ENCODE measurements at places on chromosomes 11 and 22. TPM values are rescaled to one million over a fixed set of nuclear protein-coding genes. Genes with fewer than 3 reads are reported as not detected.
A peak's percentile ranks its signal among the peaks of the same experiment; 100 is the strongest.

NTM gene
- total RNA-seq: 41.5 TPM

OR5A1 gene
- total RNA-seq: not detected

YPEL1 gene
- 7.8 TPM for total RNA-seq

ART1 gene
- 2.7 TPM for total RNA-seq

MRGPRF gene
- not detected for total RNA-seq

PRR33 gene
- total RNA-seq: 1.4 TPM

DNA sequence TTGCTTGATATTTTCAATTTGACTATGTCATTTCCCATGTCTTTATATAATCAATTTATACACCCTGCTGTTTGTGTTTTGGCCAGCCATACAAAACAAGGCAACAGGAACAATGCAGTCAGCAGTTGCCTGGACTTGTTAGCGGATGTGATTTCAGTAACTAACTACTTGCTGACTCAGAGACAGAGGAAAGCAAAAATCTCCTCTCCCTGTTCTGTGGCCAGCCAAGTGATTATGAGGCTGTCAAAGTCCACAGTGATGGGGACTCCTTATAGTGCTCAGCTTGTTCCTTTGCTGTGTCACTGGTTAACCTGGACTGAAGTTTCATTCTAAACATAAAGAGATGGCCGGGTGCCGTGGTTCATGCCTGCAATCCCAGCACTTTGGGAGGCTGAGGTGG is 32.6 kb upstream of the APLP2 start:
- DNase-seq: peak; percentile 66

DNA sequence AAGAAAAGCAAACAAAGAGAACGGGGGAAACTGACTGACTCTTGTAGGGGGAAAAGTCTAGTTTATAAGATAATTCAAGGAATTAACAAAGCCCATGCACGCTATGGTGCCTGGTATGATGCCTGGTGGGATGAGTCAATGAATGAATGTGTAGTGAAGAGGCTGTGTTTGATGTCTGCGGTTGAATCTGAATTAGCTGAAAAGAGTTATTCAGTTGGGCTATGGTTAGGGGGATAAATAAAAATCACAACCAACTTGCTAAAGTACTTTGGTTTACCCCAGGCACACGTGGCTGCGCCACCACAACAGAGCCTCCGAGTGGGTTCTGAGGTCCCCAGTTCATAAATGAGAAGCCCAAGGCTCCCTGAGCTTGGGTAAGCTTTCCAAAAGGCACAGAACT is 369.3 kb upstream of the SYN3 start:
- DNase-seq: no peak

DNA sequence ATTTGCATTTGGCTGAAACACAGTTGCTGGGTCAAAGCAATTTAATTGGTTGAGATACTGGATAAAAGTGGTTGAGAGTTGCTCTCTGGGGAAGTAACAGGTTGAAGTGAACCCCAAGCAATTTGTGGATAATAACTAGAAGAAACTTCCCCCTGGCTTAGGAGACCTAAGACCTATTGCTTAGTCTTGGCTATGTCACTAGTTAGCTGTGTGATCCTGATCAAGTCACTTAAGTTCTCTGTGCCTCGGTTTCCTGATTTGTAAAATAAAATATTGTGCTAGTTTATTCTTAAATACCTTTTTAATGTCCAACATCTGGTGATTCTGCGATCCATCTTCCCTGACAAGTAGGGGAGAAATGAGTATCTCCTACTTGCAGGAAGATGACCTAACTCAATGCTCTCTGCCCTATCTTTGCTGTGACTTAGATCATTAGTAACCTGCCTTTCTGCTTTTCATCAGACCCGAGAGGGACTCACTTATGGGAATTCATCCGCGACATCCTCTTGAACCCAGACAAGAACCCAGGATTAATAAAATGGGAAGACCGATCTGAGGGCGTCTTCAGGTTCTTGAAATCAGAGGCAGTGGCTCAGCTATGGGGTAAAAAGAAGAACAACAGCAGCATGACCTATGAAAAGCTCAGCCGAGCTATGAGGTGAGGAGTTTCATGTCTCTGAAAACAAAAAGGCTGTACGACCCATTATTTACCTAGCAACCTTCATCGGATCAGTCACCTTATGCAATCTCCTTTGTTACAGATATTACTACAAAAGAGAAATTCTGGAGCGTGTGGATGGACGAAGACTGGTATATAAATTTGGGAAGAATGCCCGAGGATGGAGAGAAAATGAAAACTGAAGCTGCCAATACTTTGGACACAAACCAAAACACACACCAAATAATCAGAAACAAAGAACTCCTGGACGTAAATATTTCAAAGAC is 37.5 kb downstream of the EHF start:
- DNase-seq: no peak

DNA sequence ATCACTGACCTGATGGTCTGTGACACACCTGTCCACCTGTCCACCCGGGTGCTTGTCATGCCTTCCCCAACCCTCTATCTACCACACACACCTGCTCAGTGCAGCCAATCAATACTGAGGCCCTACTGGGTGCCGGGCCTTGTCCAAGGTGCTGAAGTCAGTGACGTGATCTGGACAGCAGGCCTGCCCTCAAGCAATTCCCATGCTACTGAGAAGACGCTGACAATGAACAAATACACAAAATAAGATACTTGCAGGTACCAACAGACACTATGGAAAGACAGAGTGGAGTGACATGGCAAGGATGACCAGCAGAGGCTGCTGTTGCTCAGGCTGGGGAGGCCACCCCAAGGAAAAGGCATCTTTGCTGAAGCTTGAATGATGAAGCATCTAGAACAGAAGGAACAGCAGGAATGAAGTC is 21.2 kb downstream of the PLAAT3 start:
- DNase-seq: no peak

GRCh38 chr11:61023966-61024295 is 52.5 kb downstream of the CD6 start:
- no peak for DNase-seq

GRCh38 chr11:55707029-55707428 is 45.0 kb downstream of the OR4C6 start:
- DNase-seq: peak; percentile 30

GRCh38 chr11:134558258-134558835 is 146.3 kb upstream of the B3GAT1 start:
- DNase-seq: no peak

DNA sequence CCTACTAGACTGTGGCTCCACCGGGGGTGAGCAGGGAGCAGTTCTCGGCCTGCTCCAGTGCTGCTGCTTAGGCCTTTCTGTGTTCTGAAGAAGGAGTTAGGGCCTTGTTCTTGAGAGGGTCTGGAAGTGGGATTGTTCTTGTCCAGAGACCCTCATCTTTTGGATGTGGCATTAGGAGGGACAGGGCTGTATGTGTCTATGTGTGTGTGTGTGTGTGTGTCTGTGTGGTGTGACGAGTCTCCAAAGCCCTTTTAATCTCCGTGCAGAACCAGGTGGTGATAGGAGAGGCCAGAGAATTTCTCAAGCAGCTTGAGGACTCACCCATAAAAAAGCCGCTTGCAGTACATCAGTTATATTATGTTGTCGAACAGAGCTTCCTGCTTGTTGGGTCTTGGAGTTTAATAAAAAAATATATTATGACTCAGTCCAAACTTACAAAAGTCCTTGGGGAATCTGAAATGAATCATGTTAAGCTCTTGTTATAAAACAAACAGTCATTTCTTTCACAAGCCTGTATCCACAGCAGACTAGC is 196.5 kb downstream of the TENM4 start:
- DNase-seq: peak; percentile 16

- DNase-seq: no peak
These were observed 21.1 kb upstream of the PLET1 start for GRCh38 chr11:112281726-112282125.

- DNase-seq: no peak
These were observed 189.2 kb downstream of the EFCAB6 start for GRCh38 chr22:43622886-43623285.

- DNase-seq: peak; percentile 84
These were observed 9.8 kb downstream of the MRPL48 start for GRCh38 chr11:73797457-73797856.

DNA sequence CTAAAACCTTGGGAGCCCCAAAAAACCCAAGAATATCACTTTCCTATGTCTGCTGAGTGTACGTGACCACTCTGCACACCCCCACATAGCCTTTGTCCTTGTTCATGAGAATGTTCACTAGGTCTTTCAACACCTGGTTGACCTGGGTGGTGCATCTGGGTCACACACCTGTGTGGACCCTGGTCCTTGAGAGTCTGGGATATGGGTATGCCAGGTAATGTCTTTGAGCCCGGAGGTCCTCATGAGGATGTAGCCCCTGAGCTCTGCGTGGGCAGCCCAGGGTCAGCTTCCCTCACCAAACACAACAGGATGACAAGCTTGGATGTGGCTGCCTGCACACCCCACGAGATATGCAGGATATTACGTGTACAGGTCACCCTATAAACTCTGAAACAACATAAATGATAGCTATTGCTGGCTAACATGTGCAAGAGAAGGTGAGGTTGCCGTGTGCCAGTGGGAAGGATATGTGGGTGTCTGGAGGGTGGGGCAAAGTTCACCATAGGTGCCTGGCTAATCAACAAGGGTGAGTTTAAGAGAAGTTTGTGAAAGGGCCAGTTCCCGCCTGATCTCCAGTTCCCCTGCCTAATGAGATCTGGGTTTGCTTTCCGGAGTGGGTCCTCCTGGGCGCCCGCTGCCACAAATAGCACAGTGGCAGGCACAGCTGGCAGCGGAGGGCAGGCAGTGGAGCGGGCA is 1.4 kb upstream of the PPARA start:
- no peak for DNase-seq

GRCh38 chr22:35758394-35758793 is 40.7 kb downstream of the APOL5 start:
- no peak for DNase-seq

GRCh38 chr11:114102993-114103896 is 43.7 kb downstream of the ZBTB16 start:
- no peak for DNase-seq
